ENCODE measurements at places on chromosomes 11 and 22.

DNA sequence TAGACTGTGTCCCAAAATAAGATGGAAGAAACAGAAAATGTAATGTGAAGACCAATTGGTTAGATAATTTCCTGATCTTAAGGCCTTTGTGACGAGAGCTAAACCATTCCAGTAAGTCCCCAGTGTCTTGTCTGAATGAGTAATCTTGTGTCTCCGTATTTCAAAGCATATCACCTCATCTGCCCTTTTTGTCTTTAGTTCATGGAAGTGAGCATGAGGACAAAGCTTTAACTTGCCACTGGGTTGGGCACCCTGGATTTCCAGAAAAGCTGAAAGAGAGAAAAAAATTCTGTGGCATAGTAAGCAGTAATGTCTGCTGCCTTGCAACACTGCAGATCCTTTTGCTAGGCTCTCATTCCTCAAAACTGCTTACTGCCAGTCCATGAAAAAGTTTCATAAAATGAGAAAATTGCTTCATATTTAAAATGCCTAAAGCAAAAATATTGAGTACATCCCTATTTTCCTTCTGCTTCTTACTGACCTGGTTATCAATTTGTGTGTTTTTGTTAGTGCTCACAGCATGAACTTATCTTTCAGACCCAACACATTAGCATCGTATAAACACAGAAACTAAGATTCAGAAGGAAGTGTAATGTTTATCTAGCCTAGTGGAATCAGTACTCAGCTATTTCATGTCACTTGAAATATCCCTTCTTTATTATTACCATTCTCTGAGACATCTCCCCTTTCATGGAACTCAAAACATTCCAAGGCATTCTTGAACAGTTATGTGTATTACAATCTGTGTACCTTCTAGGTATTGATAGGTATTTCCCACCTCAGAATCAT lies 5.3 kb downstream of the CASP12 start:
- DNase-seq: no peak

GRCh38 chr11:83181815-83182214 lies 11.7 kb upstream of the ANKRD42 start:
- no peak for DNase-seq

GRCh38 chr11:90171359-90171758 lies 36.9 kb downstream of the NAALAD2 start:
- DNase-seq: no peak

GRCh38 chr11:18012122-18012905 lies 533 bp downstream of the SERGEF start:
- no peak for DNase-seq

GRCh38 chr11:103476874-103477273 lies 367.6 kb downstream of the DYNC2H1 start:
- DNase-seq: no peak

DNA sequence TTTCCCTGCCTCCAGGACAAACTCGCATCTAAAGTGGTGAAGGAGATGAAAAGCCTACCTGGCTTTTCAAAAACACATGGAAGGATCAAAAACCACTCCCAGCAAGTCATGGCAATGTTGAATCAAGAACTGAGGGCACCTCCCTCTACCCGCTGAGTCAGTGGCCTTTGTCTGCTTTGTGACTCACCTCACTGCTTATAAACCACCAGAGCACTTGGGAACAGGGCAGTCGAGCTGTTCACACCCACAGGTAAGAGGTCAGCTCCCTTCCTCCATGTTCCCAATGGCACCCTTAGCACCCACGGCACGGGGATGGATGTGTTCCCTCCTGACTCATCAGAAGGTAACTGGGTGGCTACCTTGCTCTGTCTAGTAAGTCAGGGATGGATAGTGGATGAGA lies 21.7 kb downstream of the TENM4 start:
- DNase-seq: no peak

DNA sequence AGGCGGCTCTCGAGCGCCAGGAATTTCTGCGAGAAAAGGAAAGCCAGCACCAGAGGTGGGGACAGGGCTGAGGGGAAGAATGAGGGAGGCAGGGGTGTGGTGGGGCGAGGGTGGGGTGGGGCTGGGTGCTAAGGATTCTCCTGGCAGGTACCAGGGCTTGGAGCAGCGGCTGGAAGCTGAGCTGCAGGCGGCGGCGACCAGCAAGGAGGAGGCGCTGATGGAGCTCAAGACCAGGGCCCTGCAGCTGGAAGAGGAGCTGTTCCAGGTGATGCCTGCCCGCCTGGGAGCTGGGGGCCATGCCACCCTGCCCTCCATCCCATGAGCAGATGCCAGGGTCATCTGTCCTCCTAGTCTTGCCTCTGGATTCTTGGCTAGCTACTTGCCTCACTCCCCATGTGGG lies 9.4 kb downstream of the CCDC88B start:
- no peak for DNase-seq

- DNase-seq: peak; percentile 10
Observed at GRCh38 chr11:88552379-88553062, 215.0 kb upstream of the CTSC start.

GRCh38 chr22:46829941-46830715 lies 67.7 kb downstream of the TBC1D22A start:
- no peak for DNase-seq

- no peak for DNase-seq
Observed at GRCh38 chr11:123158033-123159003, 36.7 kb downstream of the CLMP start.

DNA sequence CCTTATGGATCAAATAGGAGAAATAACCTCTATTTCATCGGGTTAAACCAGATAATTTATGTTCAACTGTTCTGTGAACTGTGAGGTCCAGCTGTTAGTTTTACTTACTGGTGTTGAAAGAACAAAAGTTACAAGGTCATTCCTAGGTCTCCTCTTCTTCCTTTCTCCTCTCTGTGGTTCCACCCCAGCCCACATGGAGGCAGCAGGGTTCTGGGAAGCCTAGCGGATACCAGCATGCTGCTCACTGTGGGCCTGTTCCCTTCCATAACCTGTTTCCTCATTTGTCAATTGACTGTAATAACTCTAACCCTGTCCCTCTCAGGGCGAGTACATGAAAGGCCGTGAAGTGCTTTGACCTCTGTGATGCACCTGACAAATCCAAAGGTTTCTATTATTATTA lies 27.8 kb downstream of the RELT start:
- DNase-seq: no peak

GRCh38 chr22:31947296-31947695 lies 3.0 kb downstream of the YWHAH start:
- DNase-seq: no peak

DNA sequence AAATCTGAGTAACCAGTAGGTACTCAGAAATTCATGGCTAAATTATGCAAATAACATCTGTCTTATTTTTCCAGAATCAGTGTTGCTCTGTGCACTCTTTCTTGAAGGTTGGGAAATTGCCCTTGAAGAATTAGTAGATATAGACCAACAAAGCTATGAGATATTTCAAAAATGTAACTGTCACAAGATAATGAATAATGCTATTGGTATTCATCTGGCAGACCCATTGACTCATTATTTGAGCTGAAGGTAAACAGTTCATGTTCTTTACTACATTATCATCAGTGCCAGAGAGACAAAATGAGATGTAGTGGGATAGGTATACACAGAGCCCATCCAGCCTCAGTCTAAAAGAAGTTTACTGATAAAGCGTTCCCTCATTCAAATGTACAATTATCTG lies 274.7 kb downstream of the CASP12 start:
- DNase-seq: no peak

- DNase-seq: no peak
Observed at GRCh38 chr11:16363706-16364105, 7.4 kb upstream of the SOX6 start.

DNA sequence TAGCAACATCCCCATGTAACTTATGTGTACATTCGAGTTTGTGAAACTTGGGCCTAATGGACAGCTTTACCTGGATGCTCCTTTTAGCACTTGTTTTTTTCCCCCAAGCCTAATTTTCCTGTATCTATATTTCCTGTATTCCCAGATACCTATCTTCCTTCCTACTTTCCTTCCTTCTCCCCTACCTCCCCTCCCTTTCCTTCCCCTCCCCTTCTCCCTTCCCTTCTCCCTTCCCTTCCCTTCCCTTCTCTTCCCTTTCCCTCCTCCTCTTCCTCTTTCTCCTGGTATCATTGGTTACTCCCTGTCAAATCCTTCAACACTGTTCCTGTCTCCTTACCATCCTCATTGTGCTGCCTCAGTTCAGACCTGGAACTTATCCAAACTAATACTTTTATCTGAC lies 111.8 kb downstream of the HIPK3 start:
- no peak for DNase-seq

GRCh38 chr11:37109286-37109585 lies 511.2 kb upstream of the RAG2 start:
- DNase-seq: no peak

GRCh38 chr11:107651672-107652071 lies 60.2 kb downstream of the SLN start:
- DNase-seq: no peak

GRCh38 chr22:18103527-18104269 lies 6.9 kb upstream of the TUBA8 start:
- no peak for DNase-seq

DNA sequence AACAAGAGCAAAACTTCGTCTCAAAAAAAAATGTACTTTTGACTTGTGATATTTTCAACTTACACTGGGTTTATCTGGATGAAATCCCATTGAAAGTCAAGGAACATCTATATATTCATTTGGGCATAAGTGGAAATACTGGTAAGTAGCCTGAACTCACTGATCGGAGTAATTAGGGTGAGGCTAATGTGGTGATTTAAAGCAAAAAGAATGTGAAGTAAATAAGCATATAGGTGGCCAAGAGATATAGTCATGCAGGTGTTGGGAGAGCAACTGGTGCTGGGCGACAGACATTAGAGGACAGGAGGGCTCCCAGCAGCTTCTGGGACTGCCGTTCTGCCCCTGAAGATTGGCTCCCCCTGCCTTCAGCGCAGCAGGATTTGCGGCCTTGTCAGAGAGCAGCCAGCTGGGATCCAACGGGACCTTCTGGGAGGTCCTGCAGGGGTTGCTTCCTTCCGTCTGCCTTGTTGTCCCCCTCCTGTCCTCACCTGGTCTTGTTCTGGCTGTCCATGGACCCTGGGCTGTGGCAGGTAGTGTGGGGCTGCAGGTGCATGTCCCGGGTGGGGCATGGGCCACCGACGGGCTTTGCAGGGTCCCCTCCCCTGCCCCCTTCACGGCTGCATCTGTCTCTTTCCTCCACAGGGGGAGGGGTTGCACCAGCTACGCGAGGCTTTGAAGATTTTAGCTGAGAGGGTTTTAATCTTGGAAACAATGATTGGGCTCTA lies 14.1 kb downstream of the RHBDD3 start:
- no peak for DNase-seq

DNA sequence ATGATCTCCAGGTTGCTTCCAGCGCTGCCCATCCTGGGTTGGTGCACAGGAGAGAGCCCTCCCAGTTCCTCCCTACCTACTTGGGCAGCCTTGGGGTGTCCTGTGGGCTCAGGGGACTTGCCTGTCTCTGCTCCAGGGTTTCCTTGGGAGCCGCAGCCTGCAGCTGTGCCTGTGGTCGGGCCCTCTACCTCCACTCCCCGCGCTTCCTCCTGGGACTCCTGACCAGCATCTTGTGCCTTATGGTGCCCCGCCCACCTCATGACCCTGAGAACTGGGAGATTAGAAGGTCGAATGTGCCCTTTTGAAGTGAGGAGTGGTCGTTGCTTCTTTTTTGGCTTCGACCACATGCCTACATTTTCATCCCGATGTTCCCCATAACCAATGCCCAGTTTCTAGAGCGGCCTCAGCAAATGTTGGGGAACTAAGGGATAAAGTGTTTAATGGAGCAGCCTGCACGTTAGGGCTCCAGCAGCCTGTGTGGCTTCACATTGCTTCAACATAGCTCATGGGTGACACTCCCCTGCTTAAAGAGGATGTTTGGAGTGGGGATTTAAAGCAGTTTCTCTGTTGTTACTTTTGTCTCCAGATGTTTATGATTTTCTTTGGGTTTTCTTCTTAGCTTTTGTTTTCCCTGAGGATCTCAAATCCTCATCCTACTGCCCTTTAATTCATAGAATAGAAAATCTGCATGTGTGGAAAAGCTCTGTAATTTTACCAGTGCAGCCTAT lies 248.8 kb downstream of the TBC1D22A start:
- DNase-seq: no peak

GRCh38 chr22:35454416-35455054 lies 54.6 kb downstream of the MCM5 start:
- no peak for DNase-seq

- DNase-seq: no peak
Observed at GRCh38 chr22:49793296-49793695, 34.4 kb downstream of the BRD1 start.

GRCh38 chr22:33242078-33242477 lies 183.9 kb upstream of the SYN3 start:
- no peak for DNase-seq

GRCh38 chr11:130832566-130833425 lies 83.5 kb downstream of the SNX19 start:
- no peak for DNase-seq

- peak; percentile 98 for DNase-seq
Observed at GRCh38 chr11:8682303-8683114, at the start of the genes RPL27A and TRIM66. Gene RPL27A, plus strand, starts transcription at chr11:8682792. Its CDS starts 22 bp downstream, at chr11:8682814. Gene TRIM66, minus strand, starts transcription at chr11:8682665. Its CDS starts 10,391 bp downstream, at chr11:8672274.

GRCh38 chr11:10310301-10310841 lies 5.5 kb downstream of the ADM start:
- DNase-seq: no peak

DNA sequence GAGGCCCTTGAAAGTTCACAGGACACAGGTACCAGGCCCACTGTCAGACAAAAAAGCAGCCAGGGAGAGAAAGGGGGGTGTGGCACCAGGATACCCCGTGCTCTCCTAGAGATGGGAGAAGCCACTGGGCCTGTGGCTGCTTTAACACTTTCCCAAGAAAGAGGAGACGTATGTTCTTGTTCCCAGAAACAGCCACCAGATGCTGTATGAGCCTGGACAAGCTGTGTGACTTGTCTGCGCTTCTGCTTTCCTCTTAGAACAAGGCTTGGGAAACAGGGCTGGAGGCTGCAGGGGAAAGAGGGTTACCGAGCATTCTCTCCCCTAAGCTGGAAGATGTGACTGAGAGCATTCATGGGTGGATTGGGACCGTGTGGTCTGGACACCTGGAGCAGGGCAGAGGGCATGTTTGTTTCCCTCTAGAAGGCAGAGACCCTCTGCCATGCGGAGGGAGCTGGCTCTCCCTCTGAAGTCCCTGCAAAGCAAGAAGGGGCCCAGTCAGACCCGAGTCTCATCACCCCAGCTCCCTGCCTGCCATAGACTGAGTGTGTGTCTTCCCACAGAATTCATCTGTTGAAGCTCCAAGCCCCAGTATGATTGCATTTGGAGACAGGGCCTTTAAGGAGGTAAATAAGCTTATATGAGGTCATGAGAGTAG lies 74.1 kb downstream of the TRIM29 start:
- DNase-seq: no peak

DNA sequence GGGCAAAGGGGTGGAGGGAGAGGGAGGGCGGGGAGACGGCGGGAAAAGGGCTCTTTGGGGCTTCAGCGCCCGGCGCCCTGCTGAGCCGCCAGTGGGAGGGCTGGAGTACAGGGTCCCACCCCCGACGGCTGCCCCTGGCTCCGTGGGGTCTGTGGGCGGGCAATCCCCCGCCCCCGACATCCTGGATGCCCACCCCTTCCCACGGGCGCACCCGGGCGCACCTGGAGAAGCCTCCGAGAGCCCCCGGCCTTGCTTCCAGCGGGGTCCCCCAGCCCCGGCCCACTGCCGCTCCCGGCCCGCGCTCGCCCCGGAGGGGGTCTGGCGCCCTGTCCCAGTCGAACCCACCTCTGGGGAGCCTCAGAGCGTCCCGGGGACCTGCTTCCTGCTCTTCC lies 394 bp downstream of the CHRM4 start:
- DNase-seq: no peak
